Lung (tissue), 17 donors: ENCODE measurements at places on chromosomes 2 and 18. TPM values are rescaled to one million over a fixed set of nuclear protein-coding genes. Genes with fewer than 3 reads are reported as not detected.

Gene RPIA
- 16.8 TPM for total RNA-seq

Gene TP53I3
- total RNA-seq = 35.7 TPM

Gene IL36G
- total RNA-seq = not detected

Gene SPDYA
- total RNA-seq = 6.9 TPM

Gene AUP1
- 65.6 TPM for total RNA-seq

Gene CCBE1
- 59.0 TPM for total RNA-seq

DNA sequence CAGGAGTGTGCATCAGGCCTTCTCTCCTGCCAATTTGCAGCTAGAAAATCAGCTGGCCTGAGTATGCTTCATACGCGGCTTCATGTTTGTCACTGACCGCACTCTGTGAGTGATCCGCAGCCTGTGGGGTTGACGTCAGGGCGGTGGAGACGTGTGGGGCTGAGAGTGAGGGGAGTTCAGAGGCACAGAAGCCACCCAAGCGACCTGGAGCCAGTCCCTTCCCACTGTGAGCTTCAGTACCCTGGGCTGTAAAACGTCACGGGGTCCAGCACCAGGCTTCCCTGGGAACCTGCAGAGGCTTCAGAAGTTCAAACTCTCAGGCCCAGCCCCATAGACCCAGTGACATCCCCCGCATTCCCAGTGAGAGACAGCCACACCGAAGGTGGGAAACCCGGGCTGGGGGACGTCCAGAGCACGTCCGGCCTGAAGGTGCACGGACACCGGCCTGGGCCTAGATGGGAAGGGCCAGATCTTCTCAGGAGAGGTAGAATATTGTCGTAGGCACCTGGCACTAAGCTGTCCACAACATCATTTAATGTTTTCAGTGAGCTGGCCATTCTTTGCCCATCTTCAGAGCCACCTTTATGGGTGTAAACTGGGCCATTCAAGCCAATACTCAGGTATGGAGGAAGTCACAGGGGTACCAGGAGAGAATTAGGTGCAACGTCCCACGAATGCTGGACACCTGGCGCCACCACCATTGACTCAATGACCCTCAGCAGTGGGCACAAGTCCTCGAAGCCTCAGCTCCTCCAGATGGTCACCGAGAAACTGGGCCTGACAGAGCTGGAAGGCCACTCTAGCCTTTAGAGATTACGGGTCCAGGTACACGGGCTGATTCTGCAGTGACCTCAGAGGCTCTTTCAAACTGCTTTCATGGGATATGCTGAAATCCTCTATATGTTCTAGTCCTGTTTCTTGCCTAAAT, 235.6 kb upstream of the MYT1L start:
- H3K36me3 ChIP-seq = no peaks in the 10 kb centered on the region
- H3K27me3 ChIP-seq = no peaks in the 10 kb centered on the region
- no peaks in the 10 kb centered on the region for H3K4me1 ChIP-seq
- DNase-seq = no peak
- H3K27ac ChIP-seq = no peak overlapping the region

DNA sequence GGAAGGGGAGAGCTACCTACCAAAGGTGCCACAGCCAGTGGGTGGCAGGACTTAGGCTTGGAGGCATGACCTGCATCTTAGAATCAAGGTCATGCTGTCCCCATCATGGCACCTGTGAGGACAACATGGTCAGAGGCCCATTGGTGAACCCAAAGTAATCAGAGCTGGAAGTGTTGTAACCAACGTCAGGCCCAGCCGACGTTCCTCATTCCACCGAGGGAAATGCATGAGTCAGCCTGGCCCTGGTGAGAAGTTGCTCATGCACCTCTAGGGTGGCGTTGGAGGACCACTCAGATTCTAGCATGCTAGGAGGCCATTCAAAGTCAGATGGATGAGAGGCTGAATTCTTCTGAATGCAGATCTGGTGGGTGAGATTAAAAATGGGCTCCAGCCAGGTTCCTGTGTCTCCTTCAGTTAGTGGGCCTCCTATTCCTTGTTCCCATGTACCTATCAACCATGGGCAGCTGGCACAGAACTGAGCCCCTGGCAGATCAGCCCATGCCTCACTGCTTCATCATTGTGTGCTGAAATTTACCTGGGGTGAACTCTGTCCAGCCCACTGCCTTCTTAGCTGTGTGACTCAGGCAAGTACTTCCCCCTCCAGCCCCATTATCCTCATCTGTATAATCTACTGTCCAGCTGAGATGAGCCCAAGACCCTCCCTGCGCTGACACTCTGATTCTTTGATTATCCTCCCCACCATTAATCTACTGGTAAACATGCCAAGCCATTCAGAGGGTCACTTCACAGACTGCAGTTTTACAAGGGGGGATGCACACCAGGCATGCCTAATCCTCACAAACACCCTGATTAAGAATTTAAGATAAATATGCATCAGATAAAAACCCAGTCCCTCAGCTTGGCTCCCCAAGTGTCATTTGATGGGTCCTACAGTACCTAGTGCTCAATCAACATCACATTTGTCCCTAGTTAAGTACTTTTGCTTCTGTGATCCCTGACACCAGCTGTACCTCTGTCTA, 14.0 kb downstream of the SLC14A2 start:
- no peaks in the 10 kb centered on the region for H3K4me1 ChIP-seq
- no peak overlapping the region for H3K4me3 ChIP-seq
- peaks cover 3% of the 10 kb centered on the region for H3K27me3 ChIP-seq

DNA sequence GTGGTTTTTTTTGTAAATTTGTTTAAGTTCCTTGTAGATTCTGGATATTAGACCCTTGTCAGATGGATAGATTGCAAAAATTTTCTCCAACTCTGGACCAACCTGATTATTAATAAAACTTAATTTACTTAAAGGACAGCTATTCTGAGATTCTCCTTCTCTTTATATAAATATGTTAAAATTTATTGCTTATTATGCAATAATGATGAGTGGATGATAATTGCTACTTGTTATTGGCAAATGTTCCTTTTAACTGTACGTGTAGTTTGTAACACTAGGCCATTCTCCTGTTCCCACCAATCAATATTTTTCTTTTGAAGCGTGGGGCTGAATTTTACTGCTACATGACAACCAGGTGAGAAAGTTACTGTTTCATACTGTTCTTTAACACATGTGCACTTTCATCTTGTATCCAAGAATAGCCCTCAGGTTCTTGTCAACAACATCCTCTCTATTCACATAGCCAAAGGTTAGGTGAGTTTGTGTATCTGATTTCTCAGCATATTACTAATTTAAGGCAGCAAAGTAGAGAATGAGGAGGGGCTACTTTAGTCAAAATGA, 16.6 kb upstream of the STK17B start:
- no peak for DNase-seq
- no peaks in the 10 kb centered on the region for H3K36me3 ChIP-seq
- no peaks in the 10 kb centered on the region for H3K4me1 ChIP-seq
- H3K27me3 ChIP-seq = no peaks in the 10 kb centered on the region
- no peak overlapping the region for H3K4me3 ChIP-seq

GRCh38 chr2:216920143-216920876, 60.4 kb upstream of the TNP1 start:
- no peak overlapping the region for H3K27ac ChIP-seq
- no peak for DNase-seq
- H3K4me3 ChIP-seq = no peak overlapping the region

DNA sequence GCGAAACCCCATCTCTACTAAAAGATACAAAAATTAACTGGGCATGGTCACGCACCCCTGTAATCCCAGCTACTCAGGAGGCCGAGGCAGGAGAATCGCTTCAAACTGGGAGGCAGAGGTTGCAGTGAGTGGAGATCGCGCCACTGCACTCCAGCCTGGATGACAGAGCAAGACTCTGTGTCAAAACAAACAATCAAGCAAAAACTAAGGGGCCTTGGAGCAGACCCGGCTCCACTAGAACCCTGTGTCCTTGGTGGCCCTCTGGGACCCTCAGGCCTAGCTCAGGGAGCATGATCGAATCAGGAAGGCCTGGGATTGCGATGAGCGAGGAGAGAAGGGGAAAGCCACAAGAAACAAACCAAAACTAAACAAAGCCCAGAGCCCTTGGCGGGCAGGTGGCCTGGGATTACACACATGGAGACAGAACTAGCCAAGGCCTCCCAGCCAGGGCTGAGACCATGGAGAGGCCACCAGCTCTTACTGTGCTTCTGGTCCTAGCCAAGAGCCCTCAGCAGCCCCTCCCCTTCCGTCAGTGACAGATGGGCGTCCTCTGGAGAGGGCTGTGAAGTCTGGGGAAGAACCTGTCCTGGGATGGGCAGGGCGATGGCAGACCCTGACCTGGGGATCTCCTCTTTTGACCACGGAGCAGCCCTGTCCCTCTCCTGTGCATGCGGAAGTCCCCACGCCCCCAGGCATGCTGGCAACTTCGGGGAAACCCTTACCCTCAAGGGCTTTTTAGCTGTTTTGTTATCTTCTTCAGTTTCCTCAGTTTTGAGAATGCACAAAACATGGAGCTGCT, 27.4 kb upstream of the CATIP start:
- no peak overlapping the region for H3K4me3 ChIP-seq
- no peaks in the 10 kb centered on the region for H3K36me3 ChIP-seq
- H3K27ac ChIP-seq = peak overlapping the region; percentile 63
- DNase-seq = no peak
- no peaks in the 10 kb centered on the region for H3K27me3 ChIP-seq

- H3K27me3 ChIP-seq = no peaks in the 10 kb centered on the region
- no peak overlapping the region for H3K27ac ChIP-seq
- H3K36me3 ChIP-seq = no peaks in the 10 kb centered on the region
- H3K4me1 ChIP-seq = no peaks in the 10 kb centered on the region
Measured at GRCh38 chr2:86420913-86421312, 20.3 kb upstream of the KDM3A start.
